ENCODE measurements at places on chromosomes 1 and 21. TPM values are rescaled to one million over a fixed set of nuclear protein-coding genes. Genes with fewer than 3 reads are reported as not detected.

Gene MAP10
- 0.82 TPM for total RNA-seq

Gene CNR2
- total RNA-seq, result not detected

Gene EPHB2
- 7.4 TPM for total RNA-seq

Gene PRAMEF11
- not detected for total RNA-seq

Gene KCNQ4
- 3.1 TPM for total RNA-seq

Gene NES
- 11.2 TPM for total RNA-seq

Gene METTL13
- 49.8 TPM for total RNA-seq
